Activated naive CD4-positive, alpha-beta T cell treated with Interleukin-2 at 50 U/mL for 16 hours (primary cell): ENCODE measurements at places on chromosomes 1 and 21.

GRCh38 chr1:66648901-66649595, 103.2 kb upstream of the DYNLT5 start:
- no peak for DNase-seq

DNA sequence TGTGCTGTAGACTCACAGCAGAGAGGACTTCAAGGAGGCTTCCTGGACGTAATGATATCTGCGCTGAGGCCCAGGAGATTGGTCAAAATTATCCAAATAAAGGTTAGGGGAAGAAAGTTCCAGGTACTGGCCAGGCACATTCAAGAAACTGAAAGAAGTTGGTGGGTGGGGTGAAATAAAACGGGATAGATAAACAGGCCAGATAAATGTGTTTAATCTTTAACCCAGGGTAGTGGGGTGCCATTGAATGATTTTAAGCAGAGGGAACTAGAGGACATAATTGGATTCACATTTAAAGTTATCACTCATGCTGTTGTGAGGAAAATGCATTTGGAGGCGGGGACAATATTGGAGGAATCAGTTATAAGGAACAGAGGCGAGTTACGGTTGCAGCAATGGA, 134.7 kb downstream of the NR5A2 start:
- DNase-seq: no peak

GRCh38 chr1:10308001-10308400, 90.9 kb upstream of the PGD start:
- DNase-seq: peak; percentile 11

DNA sequence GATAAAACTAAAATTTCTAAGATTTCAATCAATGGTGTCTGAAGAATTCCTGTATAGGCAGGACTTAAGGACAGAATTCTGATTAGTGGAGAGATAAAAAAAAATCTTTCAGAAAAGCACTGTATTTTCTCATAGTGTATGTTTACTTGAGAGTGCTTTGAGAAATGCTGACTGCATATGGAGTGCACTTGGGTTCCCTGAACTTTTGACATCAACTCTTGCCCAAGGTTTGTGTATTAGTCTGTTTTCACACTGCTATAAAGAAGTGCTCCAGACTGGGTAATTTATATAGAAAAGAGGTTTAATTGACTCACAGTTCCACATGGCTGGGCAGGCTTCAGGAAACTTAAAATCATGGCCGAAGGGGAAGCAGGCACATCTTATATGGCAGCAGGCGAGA, 275.0 kb downstream of the LRRC40 start:
- no peak for DNase-seq

DNA sequence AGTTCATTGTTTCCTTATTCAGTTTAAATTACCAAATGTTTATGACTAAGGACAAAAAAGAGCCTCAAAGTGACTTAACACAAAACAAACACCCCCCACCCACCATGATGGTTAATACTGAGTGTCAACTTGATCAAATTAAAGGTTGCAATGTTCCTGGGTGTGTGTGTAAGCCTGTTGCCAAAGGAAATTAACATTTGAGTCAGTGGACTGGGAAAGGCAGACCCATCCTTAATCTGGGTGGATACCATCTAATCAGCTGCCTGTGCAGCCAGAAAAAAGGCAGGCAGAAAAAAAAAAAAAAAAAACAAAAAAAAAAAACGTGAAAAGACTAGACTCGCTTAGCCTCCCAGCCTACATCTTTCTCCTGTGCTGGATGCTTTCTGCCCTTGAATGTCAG, 543.4 kb downstream of the NEGR1 start:
- DNase-seq: no peak

- DNase-seq: no peak
Measured at GRCh38 chr1:245160288-245160687, 5.5 kb downstream of the KIF26B start.

- DNase-seq: no peak
Measured at GRCh38 chr21:45788198-45788597, 144.7 kb downstream of the PCBP3 start.

DNA sequence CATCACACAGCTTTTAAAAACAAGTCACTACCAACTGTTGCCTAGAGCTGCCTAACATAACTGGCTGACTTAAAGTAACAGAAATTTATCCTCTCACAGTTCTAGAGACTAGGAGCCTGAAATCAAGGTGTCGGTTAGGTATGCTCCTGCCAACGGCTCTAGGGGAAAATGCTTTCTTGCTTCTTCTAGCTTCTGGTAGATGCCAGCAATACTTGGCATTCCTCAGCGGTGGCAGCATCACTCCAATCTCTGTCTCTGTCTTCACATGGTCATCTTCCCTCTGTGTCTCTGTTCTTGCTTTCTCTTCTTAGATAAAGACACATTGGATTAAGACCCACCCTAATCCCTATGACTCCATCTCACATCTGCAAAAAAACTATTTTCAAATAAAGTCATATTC, 51.5 kb downstream of the DMRTA2 start:
- no peak for DNase-seq

DNA sequence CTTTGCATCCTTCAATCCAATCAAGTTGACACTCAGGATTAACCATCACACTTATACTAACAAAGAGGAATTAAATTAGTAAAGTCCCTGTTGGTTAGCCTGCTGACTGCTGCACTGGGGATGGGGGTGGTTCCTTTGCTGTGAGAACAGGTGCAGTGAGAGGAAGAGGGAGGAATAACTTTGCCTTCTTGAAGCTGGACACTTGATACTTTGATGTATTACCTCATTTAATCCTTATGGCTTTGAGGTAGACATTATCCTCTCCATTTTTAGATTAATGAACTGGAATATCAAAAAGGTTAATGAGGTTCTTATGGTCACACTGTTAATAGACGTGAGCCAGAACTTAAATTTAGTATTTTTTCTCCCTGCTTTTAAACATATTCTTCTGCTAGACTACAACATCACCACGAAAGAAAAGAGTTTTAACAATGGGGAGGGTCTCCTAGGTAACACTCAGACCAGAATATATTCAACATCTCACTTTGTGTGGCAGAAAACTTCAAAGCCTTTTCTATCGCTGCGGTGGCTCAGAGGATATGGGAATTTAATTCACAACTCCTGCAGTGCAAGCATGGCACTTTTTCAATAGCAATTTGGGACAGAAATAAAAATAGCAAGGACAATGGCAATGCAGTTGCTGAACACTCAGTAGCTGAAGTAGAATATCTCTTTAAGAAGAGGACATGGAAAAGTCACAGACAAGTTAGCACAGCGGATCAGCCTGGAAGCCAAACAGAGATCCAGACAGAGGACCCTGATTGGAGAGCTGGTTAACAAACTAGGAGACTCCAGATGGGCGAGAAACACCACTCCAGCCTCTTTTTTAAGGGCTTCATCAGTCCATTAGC, 68.8 kb upstream of the DNAH14 start:
- no peak for DNase-seq
